Astrocyte of the cerebellum (primary cell): ENCODE measurements at places on chromosomes 1 and 21.

DNA sequence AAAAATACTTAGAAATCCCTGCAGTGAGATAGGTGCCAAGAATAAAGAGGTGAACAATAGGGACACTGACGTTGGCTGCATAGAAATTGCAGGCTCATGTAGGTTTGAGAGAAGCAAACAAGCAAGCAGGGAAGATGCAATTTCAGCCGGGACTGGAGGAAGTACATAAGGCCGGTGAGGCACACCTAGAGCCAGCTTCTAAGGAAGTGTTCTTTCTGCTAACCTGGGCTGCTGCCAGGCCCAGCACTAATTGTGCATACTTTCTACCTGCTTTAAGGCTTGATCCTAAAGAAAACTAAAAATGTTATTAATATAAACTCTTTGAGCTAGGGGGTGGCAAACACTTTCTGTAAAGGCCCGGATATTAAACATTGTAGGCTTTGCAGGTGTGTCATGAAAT lies 71.0 kb downstream of the LMO4 start:
- DNase-seq, result no peak

DNA sequence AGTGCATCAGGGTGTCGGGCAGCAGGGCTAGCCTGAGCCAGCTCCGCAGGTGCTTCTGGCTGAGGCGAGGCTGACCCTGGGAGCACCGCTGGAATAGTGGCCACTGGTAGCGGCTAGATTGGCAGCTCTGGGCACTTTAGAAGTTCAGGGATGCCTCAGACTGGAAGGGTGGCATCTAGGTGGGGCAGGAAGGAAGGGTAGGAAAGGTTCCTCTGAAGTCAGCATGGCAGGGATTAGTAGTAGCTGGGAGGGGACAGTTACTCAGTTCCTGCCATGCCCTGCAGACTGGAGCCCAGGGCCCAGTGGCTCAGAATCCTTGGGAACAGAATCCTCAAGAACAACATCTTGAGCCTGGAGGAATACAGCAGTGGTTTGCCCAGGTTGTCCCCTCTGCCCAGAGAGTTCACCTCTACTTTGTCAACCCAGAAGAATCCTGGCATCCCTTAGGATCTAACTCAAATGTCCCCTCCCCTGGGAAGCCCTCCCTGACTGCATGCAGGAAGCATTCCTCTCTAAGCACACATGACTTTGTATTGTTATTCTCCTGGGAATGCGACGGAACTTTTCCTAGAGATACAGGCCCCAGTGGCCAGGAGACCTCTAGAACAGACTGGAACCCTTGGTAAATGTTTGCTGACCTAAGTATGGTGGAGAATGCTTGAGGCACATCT lies 39.5 kb upstream of the BCAR3 start:
- DNase-seq, result no peak

- DNase-seq, result no peak
Measured at GRCh38 chr1:53378932-53379661, 51.2 kb upstream of the LRP8 start.

- DNase-seq, result no peak
Measured at GRCh38 chr1:168279253-168279652, 1.4 kb upstream of the TBX19 start.

GRCh38 chr1:209042413-209042812 lies 541.1 kb upstream of the CAMK1G start:
- DNase-seq, result no peak

DNA sequence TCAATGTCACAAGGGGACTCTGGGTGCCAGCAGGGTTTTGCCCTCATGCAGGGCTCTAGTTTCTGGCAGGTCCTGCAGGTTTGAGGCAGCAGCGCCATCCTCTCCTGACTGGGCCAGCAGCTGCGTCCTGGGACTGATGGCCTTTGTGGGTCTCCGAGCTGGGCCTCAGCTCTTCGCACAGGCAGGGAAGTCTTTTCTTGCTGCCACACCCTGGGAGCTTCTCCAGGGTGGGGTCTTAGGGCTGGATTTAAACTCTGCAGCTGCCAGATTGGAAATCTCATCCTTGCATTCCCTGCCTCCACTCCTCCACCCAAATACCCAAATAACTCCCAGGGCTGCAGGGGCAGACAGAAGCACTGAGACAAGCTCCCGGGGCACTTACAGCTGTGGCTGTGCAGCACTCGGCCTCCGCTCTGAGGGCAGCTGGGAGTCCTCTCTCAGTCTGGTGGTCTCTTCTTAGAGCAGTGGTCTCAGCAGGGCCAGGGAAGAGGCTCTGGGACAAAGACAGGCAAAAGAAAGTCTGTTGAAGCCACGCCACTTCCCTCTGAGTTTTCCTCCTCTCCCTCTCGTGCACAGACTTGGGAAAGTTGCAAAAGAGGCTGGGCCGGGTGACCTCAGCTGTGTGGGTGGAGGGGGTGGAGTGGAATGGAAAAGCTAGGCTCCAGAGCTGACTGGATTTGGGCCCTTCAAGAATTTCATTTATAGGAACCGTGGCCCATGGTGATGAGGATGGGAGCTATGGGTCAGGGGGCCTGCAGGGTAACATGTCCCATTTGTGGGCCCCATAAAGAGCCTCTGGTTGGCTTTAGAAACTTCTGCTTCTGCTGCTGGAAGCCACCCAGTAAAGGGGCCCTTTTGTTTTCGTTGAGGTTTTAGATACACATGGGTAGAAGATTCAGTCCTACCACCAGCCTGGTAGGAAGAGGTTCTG lies at the start of gene RAB7B:
TSS of gene RAB7B (minus strand) at position 525 of the 931 bp plus-strand sequence. CDS start 9,260 bp downstream, outside the sequence.
- DNase-seq, result no peak

- DNase-seq, result peak; percentile 69
Measured at GRCh38 chr1:87426463-87427249, 98.0 kb downstream of the LMO4 start.

DNA sequence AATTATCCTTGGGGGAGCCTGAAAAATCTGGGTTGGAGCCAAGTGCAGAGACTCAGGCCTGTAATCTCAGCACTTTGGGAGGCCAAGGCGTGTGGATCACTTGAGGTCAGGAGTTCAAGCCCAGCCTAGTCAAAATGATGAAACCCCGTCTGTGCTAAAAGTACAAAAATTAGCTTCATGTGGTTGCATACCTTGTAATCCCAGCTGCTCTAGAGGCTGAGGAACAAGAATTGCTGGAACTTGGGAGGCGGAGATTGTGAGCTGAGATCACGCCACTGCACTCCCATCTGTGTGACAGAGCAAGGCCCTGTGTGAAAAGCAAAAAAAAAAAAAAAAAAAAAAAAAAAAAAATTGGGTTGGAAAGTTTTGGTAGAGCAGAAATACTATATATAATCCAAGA lies 1563.6 kb upstream of the PRMT6 start:
- no peak for DNase-seq

DNA sequence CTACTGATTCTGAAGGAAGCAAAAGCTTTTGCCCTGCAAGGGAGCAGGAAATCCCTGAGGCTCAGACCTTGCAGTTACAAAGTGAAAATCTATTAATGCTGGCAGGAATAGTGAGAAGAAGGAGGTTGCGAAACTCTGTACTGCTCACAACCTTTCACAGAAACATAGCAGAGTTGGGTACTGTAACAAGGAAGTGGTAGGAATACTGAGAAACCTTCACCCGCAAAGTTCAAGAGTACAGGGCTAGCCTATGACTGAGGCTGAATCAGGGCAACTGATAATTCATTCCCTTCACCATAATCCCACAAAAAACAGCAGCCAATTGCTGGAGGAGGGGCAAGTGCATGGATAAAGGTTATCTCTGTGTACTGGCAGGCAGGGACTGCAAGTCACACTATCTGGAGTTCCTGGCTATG lies 23.9 kb upstream of the KCTD3 start:
- no peak for DNase-seq

- DNase-seq, result no peak
Measured at GRCh38 chr1:155052439-155053395, 1.6 kb downstream of the ADAM15 start.

GRCh38 chr1:18938008-18938706 lies 18.3 kb downstream of the IFFO2 start:
- DNase-seq, result no peak

DNA sequence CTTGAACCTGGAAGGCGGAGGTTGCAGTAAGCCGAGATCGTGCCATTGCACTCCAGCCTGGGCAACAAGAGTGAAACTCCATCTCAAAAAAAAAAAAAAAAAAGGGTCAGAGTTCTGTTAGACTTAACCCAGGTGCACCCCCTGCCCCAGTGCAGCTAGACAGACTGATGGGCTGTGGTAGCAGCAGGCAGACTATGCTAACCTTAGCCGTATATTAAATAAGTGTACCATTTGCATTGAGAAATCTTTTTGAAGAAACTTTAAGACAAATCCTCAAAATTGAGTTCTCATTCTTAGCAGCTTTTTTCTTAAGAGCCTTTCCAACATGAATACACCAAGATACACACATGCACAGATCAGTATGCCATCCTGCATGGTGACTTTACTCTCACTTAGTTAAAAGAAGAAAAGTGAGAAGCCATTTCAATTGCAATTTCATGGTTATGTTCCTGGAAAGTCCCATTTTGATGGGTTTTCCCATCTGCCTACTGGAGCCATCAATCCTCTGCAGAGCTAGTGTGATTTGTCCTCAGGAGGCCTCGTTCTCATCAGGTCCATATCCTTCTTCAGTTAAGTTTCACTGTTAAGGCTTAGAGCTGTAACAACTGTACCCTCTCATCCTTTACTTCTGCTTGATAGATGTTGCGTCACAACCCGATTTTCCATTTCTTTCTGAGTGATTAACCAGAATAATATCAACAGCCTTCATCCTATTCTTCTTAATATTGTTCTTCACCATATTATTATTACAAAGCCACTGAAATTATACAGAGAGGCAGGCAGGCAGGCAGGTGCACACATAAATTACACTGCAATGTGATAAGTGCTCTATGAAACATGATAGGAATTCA lies 7.3 kb downstream of the FCRLB start:
- no peak for DNase-seq

- no peak for DNase-seq
Measured at GRCh38 chr1:165851034-165851658, 23.7 kb downstream of the UCK2 start.

DNA sequence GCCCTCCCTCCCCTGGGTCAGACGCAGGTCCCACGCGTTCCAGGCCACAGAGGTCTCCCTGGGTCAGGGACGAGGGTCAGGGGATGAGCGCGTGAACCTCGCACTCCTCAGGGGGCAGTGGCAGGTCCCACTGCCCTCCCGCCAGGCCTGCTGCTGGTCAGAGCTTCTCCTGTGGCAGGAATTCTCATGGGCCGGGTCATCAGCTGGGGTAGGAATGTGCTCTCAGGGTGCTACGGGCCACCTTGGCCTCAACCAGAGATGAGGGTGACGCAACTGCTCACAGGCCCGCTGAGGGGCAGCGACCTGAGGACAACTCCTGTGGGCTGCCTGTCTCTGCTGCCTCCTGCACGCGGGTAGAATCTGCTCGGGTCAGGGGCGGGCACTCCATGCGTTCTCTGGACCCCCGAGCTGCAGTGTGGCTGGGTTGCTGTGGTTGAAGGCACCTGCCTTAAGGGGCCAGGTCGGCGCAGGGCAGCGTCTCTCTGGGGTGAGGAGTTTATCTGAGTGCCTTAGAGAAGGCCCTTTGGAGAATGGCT lies 128.8 kb downstream of the PRDM16 start:
- no peak for DNase-seq

DNA sequence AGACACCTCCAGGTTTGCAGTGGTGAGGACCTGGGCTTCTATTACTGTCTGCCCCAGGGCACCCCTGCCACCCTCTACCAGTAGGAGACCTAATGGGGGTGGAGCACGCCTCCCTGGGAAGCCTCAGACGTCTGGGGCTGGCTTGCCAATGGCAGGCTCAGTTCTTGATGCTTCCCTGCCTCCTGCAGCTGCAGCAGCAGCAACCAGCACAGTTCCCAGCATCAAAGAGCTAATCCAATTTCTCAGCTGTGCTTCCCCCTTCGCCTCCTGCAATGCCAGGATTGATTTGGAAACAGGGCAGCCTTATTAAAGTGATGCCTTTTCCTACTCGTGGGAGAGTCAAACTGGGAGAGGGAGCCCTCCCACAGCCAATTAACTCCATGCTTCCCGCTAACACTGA lies 8.2 kb downstream of the SYT2 start:
- no peak for DNase-seq

DNA sequence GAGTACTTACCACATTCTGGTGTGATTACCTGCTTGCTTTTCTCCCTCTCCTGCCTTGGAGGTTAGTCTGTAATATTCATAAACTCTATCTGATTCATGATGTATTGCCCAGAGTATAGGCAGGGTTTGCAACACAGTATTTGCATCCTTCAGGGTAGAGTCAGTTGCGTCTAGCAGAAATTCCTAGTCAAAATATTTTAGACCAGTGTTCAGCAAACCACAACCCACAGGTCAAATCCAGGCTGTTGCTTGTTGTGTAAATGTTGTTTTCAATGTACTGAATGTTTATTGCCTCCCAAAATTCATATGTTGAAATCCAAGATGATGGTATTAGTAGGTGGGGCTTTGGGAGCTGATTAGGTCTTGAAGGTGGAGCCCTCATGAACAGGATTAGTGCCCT lies 82.9 kb downstream of the NGF start:
- DNase-seq, result no peak

DNA sequence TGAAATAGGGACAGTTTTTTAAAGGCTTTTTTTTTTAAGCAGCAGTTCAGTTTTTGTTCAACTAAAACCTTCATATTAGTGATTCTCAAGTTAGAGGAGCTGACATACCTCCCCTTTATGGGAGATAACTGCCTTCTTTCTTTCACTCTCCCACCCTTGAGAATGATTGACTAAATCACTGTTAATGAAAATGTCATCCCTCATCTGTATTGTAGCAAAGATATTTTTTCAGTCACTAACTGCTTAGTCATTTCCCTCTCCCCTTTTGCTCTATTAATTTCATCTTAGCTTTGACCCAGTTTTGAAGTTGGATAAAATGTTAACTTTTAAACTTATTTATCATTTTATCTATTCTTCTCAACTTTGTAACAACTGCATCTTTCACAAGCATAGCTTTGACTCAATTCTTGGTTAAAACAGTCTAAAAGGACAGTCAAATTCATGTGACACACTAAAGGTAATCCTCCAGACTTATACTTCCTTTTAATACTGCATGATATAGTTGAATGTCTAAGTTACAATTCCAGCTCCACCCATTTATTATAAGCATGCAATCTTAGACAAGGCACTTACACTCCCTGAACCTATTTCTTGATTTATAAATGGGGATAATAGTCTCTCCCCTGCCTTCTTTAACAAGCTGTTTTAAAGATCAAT lies 17.1 kb downstream of the CAPZA1 start:
- no peak for DNase-seq

- no peak for DNase-seq
Measured at GRCh38 chr1:154414606-154415005, 9.5 kb downstream of the IL6R start.

GRCh38 chr1:27562021-27562420 lies 41.9 kb downstream of the AHDC1 start:
- DNase-seq, result no peak

DNA sequence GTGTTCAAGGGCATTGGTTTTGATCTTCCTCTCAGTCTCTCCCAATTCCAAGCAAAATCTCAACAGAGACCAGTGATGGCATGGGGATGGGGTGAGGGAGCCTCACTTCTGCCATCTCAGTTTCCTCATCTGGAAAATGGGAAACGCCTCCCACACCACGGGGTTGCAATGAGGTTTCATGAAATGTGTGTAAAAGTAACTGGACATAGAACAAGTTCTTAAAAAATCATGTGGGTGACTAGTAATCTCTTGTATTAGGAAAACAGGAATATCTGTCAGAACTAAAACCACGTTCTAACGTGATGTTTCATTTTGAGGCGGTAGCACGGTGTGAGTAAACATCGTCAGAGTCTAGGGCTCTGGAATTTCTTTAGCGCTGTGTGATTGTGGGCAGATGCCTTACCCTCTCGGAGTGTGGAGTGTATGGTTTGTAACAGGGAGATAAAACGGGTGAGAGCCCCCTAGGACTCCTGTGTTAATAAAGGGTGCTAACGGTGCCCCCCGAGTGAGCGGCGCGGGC lies 55.5 kb upstream of the DNAJC6 start:
- no peak for DNase-seq

- DNase-seq, result no peak
Measured at GRCh38 chr1:36771240-36771639, 263.1 kb downstream of the GRIK3 start.
